HCT116 (cell line): ENCODE measurements at places on chromosomes 13 and 19. TPM values are rescaled to one million over a fixed set of nuclear protein-coding genes. Genes with fewer than 3 reads are reported as not detected.

Gene SUGP1
- total RNA-seq = 47.6 TPM

Gene TMEM59L
- 14.3 TPM for total RNA-seq

Gene OR2Z1
- not detected for total RNA-seq

Gene ZNF154
- total RNA-seq = 0.10 TPM

Gene ARMC6
- 34.7 TPM for total RNA-seq

Gene RANBP3
- total RNA-seq = 62.4 TPM

Gene PSG3
- not detected for total RNA-seq

Gene SIGLEC5
- total RNA-seq = not detected

Gene CGB7
- total RNA-seq = 5.4 TPM

Gene HS6ST3
- total RNA-seq = 0.10 TPM

Gene PLPPR3
- total RNA-seq = 0.27 TPM

Gene FUT1
- total RNA-seq = 14.1 TPM

Gene C1QTNF9
- not detected for total RNA-seq

Gene KCNN1
- total RNA-seq = 0.61 TPM

Gene IRGC
- total RNA-seq = not detected

Gene CEACAM20
- total RNA-seq = not detected

Gene RUBCNL
- total RNA-seq = 0.42 TPM

Gene IGSF23
- total RNA-seq = not detected

Gene NMRK2
- not detected for total RNA-seq

Gene NCR1
- not detected for total RNA-seq

Gene ZNF442
- total RNA-seq = not detected

Gene THAP8
- total RNA-seq = 1.7 TPM

Gene LRRC63
- not detected for total RNA-seq

Gene CD177
- not detected for total RNA-seq

Gene PPM1N
- total RNA-seq = 5.2 TPM

Gene GJB6
- total RNA-seq = not detected

Gene MAP3K10
- 17.3 TPM for total RNA-seq

Gene ANGPTL4
- total RNA-seq = 54.8 TPM

Gene OR7D2
- 0.07 TPM for total RNA-seq

Gene PNKP
- total RNA-seq = 129 TPM

Gene ANKRD10
- total RNA-seq = 173 TPM

Gene RYR1
- total RNA-seq = 4.1 TPM

Gene SPRED3
- 3.4 TPM for total RNA-seq

Gene IGFL1
- not detected for total RNA-seq

Gene SHC2
- total RNA-seq = 2.5 TPM

Gene FPR3
- total RNA-seq = not detected

Gene ZNF728
- total RNA-seq = not detected

Gene ADGRE3
- total RNA-seq = not detected

Gene PSG6
- total RNA-seq = not detected

Gene CRX
- total RNA-seq = not detected

Gene LYPD3
- 3.6 TPM for total RNA-seq

Gene FFAR1
- total RNA-seq = not detected

Gene ZFR2
- total RNA-seq = 0.34 TPM

Gene ZNF574
- total RNA-seq = 24.6 TPM

Gene ZNF439
- total RNA-seq = not detected

Gene RELB
- total RNA-seq = 12.9 TPM
